ENCODE measurements at places on chromosomes 4 and X.
A peak's percentile ranks its signal among the peaks of the same experiment; 100 is the strongest.

DNA sequence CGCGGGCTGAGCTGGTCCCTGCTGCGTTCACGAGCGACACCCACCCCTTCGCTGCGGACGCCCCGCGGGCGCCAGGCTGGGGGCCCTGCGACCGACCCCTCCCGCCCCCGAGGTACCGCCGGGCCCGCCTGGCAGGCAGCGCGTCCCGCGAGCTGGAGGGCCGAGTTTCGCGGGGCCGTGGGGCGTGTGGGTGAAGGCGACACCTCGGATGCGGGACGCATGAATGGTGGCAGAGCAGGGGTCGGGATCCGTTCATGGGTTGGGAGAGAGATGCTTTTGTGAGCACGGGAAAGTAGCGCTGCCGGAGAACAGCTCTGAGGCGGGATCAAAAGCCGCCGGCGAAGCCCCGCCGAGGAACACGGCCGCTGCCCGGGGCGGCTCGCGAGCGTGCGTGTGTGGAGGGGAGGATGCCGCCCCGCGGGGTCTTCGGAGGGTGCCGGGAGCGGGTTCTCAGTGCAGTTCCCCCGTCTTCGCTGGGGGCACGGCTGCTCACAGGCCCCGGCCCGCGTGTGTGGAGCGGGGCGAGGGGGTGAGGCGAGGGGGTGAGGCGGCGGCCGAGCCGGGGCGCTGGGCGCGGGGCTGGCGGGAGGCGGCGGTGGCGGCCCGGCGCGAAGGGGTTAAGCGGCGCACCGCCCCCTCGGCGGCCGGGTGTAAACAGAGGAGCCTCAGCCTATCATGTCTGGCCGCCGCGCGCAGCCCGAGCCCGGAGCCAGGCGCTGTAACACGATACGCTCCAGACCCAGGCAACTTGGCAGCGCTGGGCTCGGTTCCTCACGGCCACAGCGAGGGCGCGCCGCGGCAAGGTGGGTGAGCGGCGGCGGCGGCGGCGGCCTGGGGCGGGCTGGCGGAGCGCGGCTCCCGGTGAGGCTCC, 205.3 kb downstream of the TENM3 start:
- peak; percentile 90 for DNase-seq

GRCh38 chr4:2260344-2261109, 1.4 kb downstream of the MXD4 start:
- no peak for DNase-seq

DNA sequence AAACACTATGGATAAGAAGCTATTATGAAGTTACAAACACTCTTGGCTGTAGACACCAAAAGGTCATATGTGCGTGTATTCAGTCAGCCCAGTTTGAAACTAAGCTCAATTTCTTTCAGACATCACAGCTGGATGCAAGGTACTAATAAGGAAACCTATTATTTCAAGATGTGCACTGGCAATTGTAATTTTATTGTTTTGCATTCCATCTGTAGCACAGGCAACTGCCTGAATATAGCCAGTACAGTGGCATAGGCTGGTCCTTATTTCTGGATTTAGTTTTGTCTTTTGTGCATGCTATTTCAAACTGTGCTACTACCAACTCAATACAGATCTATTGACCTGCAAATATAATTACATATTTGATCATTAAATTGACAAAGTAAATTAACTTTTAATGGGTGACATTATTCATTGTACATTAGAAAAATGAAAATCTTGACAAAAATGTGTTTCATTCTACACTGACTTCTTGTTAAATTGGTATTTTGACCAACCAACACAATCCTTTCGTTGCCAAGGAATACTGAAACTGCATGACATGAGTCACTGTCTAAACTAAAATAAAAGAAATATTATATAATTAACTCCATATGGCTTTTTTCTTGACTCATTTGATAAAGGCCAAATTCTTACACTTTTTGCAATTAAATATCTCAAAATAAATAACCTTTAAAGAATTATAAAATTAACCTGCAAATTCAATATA, 594.3 kb upstream of the ADGRL3 start:
- no peak for DNase-seq

- no peak for DNase-seq
Measured at GRCh38 chrX:25213611-25214010, 197.8 kb upstream of the ARX start.

DNA sequence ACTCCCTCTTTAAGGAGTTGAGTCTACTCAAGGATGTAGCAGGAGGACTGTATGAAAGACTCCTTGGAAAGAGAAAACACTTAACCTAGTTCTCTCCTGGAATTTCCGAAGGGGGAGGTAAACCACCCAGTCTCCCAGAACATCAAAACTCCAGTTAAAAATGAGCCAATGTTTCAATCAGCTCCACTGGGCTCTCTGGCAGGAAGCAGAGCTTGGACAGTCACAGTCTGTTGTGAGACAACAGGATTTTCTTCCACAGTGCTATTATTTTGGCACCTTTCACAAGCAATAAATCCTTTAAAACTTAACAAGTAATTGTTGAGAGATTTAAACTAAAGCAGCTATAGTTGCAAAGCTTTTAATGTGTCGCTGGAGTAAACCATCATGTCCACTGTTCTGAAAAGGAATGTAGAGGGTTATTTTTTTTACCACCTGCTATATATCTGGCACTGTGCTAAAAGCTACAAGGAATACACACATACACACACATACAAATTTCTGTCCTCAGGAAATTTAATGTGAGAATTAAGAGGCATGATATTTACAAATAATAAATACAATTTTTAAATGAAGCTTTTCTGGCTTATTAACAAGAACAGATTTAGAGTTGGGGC, 229.2 kb upstream of the INTU start:
- DNase-seq, result no peak

DNA sequence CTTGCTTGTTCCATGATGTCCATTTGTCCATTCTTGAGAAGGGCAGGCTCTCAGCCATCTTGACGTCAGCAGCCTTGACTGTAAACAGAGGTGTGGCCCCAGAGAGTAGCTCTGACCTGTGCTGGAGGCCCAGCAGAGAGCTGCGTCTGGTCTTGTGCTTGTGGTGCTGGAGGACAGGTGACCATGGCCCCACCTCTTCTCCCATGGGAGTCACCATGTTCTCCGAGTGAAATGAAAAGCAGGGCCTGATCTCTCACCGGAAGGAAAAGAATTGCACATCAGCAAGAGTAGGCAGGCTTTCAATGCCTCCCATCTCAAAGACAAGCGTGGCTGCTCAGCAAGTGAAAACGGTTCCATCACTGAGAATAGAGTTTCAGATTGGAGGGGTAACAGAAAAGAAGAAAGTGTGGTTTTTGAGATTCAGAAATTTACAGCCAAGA, 11.5 kb downstream of the PARM1 start:
- no peak for DNase-seq

GRCh38 chrX:111386615-111387233, 25.3 kb downstream of the DCX start:
- DNase-seq, result no peak

DNA sequence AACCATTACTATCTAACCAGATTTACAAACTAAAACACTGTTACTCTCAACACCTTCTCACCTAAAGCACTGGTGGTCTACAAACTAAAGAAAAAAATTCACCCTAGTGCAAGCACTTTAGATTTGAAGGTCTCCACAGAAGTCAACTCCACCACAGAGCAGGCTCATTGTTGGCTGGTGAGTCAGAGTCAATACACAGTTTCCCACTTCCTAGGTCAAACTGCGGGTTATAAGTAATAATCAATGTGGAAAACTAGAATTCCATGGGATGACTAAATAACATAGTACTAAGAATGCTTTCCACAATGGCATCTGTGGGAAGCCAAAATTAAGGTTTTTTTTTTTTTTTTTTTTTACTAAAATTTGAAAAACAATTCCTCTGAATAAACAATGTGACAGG, 191.8 kb downstream of the PDGFC start:
- no peak for DNase-seq

- DNase-seq, result no peak
Measured at GRCh38 chr4:182578402-182578801, 335.2 kb downstream of the TENM3 start.

DNA sequence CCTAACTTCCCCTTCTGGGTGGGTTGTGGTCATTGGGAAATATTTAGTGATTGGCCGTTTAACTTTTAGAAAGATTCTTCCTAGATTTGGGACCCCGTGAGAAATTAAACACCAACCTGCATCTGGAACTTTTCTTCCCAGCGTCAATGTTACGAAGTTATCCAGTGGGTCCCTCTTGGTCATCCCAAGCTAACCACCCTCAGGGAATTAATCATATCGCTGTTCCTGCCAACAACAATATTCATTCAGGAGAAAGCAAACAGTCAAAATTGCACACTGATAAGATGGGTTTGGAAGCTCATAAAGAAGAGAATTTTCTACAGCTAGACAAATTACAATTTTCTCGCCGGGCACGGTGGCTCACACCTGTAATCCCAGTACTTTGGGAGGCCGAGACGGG, 121.2 kb upstream of the STX18 start:
- no peak for DNase-seq

- DNase-seq, result no peak
Measured at GRCh38 chrX:106891762-106892460, 11.2 kb downstream of the RIPPLY1 start.

GRCh38 chr4:94349193-94349592, 6.6 kb upstream of the HPGDS start:
- DNase-seq, result no peak

- DNase-seq, result no peak
Measured at GRCh38 chr4:113293043-113293560, 243.6 kb downstream of the ANK2 start.

GRCh38 chrX:38970074-38970473, 168.8 kb downstream of the MID1IP1 start:
- peak; percentile 11 for DNase-seq

- no peak for DNase-seq
Measured at GRCh38 chr4:85491527-85491926, 16.6 kb downstream of the ARHGAP24 start.

GRCh38 chr4:114200026-114200425, 220.6 kb upstream of the ARSJ start:
- DNase-seq, result no peak

DNA sequence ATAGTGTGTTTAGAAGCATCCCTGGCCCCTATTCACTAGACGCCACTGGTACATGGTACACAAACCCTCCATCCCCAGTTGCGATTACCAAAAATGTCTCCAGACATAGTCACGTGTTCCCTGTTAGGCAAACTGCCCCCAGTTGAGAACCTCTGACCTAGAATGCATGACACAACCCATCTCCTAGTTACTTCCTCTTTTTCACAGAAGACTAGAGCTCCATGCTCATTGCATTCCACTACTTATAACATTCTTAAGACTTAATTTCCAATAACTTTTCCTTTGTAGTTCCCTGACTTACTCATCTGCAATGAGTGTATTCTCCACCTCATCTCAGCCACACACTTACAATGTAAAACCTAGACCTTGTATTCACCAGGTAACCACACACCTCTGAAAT, 68.6 kb downstream of the PRSS12 start:
- no peak for DNase-seq

DNA sequence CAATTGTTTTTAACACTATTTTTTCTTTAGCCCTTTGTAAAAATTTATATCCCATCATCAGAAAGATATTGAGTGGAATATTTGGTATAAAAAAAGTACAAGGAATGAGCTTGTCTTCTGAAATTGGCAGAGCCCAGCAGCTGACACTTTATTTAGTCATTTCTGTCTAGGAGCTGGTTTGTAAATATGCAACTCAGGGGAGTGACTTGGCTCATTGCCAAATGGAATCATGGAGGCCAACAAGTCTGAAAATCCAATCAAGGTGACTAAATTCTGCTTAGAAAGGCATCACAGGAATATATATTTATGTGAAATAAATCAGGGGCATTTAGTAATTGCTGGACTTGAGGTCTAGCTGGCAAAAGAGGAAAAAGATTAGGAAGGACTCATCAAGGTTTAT, 74.4 kb downstream of the OTC start:
- DNase-seq, result no peak

GRCh38 chr4:37902212-37902611, 11.3 kb downstream of the TBC1D1 start:
- DNase-seq, result no peak

GRCh38 chr4:118849867-118850487, 14.1 kb upstream of the SEC24D start:
- DNase-seq, result no peak

All from NCI-H526 (cell line).